Heart left ventricle (tissue), 16 donors: ENCODE measurements at places on chromosomes 7 and 10.

- no peak for DNase-seq
Observed at GRCh38 chr7:39212876-39213275, 235.2 kb downstream of the POU6F2 start.

DNA sequence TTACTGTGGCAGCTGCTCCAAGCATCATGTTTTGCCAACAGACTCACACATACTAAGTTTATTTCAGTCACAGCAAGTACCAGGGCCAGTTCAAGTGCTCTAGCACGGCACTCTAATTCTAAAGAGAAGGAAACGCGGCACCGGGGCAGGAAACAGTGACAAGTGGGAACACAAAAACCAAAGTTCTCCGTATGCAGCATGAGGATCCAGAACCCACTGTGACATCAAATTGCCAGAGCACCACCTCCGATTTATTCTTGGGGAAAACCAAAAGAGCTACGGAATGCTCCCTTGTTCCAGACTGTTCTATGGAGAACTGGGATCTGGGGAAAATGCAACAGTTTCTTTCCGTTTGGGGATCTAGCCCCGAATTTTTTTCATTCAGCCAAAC lies 448 bp upstream of the PTER start:
- peak; percentile 22 for DNase-seq

DNA sequence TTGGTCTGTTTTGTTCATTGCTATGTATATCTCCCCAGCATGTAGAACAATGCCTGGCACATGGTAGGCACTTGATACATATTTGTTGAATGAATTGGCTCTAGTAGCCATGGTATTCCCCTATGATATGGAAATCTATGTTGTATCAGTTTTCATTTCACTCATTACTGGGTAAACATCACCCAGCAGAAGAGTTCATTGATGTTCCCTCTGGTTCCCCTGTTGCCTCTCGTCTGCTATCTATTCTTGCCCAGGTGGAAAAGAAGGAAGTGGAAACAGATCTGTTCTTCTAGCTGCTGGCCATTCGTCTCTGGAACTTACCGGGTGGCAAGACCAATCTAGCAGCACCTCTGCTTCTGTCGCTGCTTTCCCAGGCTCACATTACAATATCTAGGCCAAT lies 71.5 kb downstream of the LRRC4 start:
- DNase-seq = no peak

DNA sequence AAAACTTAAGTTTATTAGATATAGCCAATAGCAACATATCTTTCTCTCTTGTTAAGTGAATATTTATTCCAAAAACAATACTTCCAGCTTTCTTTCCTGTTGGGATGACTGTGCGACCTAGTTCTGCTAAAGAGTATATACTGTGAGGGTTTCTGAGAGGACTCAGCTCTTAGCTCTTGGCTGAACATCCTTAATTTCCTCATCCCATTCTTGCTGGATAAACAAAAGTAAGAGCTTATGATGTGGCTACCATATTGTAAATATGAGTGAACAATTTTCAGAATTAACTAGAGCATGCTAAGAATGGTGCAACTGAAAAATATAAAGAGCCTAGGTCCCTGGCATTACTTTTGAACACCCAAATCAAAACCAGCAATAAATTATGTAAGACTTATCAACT lies 279.5 kb upstream of the GNAI1 start:
- no peak for DNase-seq

DNA sequence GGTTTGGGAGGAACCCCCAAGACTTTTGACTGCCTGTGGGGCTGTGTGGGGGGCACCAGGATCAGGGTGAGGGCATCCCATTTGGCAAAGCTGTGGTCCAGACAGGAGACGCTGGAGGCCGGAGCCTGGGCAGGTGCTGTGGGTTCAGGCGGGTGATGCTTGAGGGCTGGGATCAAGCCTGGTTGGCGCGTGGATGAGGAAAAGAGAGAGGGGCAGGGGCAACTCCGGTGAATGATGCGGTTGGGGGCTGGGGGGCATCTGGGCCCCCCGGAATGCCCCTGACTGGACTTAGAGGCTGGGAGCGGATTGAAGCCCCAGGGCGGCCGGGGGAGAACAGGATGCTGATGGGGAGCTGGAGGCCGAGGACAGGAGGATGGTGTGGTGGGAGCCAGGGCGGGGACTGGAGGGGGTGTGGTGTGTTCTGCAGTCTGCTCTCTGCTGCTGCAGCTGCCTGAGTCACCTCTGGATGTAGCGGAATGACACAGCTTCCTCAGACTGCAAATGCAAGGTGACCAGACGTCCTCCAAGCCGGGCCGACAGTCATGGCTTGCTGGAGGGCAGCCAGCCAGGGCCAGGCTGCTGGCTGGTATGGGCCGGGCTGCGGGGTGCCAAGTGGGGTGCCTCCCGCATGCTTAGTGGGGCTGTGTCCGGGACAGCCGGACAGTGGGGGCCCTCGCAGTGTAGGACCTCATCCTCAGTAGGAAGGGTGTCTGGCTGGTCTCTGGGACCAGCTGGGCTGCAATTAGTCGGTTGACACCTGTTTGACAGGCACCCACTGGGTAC lies 3.2 kb downstream of the MAFK start:
- DNase-seq = peak; percentile 70

DNA sequence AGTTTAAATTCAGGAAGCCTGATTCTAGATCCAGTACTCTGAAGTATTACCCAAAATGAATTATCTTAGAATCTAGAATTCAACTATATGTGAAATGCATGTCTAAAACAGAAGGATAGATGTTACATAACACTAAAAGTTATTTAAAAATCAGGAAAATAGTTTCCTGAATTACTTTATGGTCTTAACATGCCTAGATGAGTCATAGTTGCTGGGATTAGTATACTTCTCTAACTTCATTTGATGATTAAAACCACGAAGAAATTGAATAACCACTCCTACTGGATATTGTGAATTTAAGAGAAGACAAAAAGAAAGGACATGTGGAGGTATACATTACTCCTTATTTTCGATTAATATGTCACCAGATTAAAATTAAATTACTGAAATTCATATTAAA lies 65.5 kb downstream of the ATAD1 start:
- DNase-seq = no peak

GRCh38 chr7:45880433-45880860 lies 7.6 kb upstream of the CCDC201 start:
- DNase-seq = no peak

DNA sequence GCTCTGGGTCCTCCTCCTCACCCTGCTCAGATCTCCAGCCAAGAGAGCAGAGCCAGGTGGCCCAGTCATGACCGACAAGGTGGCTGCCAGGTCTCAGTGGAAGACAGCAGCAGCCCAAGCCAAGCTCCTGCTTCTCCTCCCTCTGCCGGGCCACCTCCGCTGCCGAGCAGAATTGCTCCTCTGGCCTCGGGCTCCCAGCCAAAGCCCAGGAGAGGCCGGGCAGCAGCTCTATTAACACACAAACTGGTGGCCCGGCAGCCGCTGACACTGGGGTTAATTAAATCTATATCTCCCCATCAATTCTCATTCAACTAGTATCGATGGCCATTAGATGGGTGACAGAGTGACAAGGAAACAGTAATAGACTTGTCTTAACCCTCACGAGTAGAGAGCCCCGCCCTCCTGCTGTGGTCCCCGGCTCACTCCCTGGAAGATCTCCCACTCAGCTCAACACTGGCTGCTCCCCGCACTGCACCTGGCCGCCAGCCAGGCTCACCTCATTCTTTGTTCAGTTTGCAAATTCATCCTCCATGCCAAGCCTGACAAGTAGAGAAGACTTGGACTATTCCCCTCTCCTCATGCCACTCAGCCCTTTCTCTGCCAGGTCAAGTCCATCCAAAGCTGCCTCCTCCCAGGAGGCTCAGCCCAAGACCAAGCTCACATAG lies 74.1 kb upstream of the UNC5B start:
- no peak for DNase-seq

- no peak for DNase-seq
Observed at GRCh38 chr7:114081606-114082425, 163.0 kb upstream of the PPP1R3A start.

- no peak for DNase-seq
Observed at GRCh38 chr7:20343941-20344340, 13.2 kb downstream of the ITGB8 start.

DNA sequence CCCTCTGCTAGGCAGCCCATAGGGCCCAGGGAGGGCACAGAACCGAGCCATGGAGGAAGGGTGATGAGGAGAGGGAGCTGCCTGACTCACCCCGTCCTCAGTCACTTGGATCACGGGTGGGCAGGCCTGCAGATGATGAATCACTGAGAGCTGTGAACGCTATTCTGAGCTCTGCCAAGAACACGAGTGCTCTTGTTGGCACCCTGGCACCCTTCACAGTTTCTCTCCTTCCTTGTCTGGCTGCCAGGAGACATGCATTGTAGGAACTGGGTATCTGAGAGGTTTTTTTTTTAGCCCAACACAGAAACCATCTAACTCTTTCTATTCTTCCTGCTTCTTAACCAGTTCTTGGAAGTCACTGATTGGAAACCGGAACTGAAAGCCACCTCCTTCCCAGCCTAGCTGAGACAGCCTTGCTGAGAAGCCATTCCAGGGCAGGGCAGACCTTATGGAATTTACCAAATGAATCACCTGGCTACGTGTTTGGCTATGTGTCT lies 82.1 kb downstream of the SLC37A3 start:
- peak; percentile 46 for DNase-seq

DNA sequence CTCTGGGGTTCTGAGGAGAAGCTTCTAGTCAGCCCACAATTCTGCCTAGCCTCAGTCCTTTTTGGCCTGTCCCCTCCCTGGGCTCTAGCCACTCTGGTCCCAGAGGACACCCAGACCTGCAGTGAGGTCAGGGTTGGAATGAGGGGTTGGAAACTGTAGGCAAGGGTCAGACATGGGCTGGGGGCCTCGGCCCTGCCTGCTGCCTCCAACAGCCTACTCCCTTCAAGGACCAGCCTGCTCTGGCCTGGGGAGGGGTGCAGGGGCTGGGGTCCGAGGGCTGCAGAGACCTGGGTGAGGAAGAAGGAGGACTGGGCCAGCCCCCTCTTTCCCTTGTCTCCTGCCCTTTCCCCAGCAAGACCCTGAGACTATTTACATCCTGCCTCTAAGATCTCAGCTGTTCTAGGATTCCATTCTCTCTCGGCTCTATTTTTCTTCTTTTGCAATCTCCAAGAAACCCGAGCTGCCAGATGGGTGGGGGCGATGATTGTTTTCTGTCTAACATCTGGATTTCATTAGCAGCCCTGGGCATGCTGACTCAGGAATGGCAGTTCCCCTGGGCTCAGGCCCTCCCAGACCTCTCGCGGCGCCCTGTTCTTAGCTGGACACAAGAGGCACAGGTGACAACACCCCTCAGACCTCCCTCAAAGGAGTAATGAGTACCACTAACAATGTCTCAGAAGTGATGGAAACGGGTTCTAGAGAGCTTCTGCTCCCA lies 23.1 kb downstream of the ZCCHC24 start:
- no peak for DNase-seq

- DNase-seq = no peak
Observed at GRCh38 chr10:119006451-119007210, 22.9 kb upstream of the NANOS1 start.

GRCh38 chr7:128404886-128405470 lies 4.8 kb downstream of the IMPDH1 start:
- no peak for DNase-seq

- DNase-seq = no peak
Observed at GRCh38 chr7:150855476-150856302, 3.4 kb downstream of the AOC1 start.
